ENCODE measurements at places on chromosomes 5 and 9. TPM values are rescaled to one million over a fixed set of nuclear protein-coding genes. Genes with fewer than 3 reads are reported as not detected.

Gene NUDT2
- total RNA-seq: 14.3 TPM

Gene PCDHGA11
- total RNA-seq: 19.4 TPM

Gene TERT
- not detected for total RNA-seq

Gene MSMP
- total RNA-seq: 0.30 TPM

Gene SYK
- total RNA-seq: not detected

Gene BHMT2
- total RNA-seq: 1.2 TPM

Gene MEIKIN
- not detected for total RNA-seq

Gene ENTPD2
- total RNA-seq: not detected

Gene HTR4
- total RNA-seq: not detected

Gene PIP5KL1
- 2.3 TPM for total RNA-seq

Gene ZCCHC9
- total RNA-seq: 33.3 TPM

Gene HSDL2
- total RNA-seq: 30.6 TPM
